ENCODE measurements at places on chromosomes 3 and 15.

- DNase-seq, result no peak
Observed at GRCh38 chr15:79962178-79962577, 8.8 kb downstream of the BCL2A1 start.

GRCh38 chr15:70615435-70616310, 147.7 kb downstream of the UACA start:
- DNase-seq, result no peak

DNA sequence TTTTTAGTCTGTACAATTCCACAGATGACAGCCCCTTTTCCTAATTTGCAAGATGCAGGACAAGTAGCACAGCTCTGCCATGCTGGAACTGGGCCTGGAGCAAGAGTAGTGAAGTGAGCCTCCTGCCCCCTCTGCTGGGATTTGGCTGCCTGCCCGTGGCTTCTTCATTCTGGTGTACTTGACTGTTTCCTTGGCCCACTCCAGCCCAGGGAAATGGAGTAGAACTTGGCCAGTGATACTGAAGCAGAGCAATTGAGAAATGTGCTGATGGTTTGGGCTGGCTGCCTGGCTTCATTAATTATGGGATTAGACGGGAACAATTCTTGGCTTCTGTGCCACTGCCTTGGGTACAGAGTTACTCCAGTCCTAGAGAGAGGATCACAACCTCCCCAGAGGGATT, 2.8 kb downstream of the GPD1L start:
- no peak for DNase-seq

DNA sequence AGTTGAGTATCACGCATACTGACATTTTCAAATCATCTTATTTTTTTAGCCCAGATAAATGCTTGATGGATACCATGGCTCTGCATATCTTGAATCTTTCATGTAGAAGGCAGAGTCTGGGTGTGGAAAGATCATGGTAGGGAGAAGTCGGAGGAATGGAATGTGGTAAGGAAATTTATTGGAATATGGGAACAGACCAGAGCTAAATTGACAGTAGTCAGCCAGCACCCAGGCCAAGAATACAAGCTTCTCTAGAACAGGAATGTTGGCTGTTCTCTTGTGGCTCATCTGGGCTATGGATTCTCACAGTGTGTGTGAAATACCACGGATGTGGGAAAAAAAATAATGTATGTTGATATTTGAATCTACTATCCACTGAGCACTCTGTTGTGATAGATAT, 305.7 kb upstream of the COL8A1 start:
- DNase-seq, result no peak

- DNase-seq, result no peak
Observed at GRCh38 chr3:56355570-56356185, 112.6 kb downstream of the ERC2 start.

DNA sequence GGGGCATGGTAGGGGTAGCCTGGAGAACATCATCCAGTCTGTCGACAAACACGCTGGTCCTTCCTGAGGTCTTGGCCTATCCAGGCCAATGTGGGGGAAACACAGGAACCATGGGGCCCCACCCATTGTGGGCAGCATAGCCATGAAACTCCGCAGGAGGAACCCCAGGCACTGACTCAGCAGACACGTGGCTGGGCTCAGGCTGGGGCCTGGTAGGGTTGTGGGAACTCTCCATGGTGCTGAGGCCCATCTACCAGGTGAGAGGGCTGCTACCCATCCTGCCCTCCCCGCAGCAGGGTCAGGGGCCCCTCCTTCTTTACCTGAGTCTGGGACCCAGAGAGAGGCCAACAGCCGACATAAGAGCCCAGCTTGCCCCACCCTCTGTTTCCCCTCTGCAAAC, 22.6 kb upstream of the CACNA2D2 start:
- DNase-seq, result no peak

DNA sequence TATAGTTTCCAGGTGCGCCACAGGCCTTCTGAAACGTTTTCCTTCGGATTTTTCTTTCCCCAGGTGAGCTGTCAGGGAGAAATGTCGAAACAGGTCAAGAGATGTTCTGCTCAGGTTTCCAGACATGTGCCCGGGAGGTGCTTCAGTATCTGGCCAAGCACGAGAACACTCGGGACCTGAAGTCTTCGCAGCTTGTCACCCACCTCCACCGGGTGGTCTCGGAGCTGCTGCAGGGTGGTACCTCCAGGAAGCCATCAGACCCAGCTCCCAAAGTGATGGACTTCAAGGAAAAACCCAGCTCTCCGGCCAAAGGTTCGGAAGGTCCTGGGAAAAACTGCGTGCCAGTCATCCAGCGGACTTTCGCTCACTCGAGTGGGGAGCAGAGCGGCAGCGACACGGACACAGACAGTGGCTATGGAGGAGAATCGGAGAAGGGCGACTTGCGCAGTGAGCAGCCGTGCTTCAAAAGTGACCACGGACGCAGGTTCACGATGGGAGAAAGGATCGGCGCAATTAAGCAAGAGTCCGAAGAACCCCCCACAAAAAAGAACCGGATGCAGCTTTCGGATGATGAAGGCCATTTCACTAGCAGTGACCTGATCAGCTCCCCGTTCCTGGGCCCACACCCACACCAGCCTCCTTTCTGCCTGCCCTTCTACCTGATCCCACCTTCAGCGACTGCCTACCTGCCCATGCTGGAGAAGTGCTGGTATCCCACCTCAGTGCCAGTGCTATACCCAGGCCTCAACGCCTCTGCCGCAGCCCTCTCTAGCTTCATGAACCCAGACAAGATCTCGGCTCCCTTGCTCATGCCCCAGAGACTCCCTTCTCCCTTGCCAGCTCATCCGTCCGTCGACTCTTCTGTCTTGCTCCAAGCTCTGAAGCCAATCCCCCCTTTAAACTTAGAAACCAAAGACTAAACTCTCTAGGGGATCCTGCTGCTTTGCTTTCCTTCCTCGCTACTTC, 3.8 kb downstream of the BHLHE40 start:
- no peak for DNase-seq

GRCh38 chr3:72462595-72463011, 385.6 kb downstream of the SHQ1 start:
- no peak for DNase-seq

- DNase-seq, result no peak
Observed at GRCh38 chr3:63521657-63522056, 130.8 kb upstream of the SNTN start.

DNA sequence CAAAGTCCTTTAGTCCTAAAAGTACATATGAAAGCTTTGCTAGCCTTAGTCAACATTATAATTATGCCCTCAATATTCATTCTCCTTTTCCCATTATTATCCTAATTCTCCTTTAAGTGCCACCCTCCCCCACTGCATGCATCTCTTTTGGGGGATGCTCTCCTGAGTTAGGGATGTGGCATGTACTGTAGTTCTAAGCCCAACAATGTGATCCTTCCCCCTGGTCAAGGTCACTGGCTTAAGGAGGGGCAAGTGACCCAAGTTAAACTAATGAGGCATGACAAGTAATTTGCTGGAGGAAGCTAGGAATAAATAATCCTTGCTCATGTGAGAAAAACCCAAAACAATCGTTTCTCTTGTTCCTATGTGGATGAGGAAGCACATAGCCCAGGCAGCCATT, 343.9 kb upstream of the SUCLG2 start:
- DNase-seq, result no peak

DNA sequence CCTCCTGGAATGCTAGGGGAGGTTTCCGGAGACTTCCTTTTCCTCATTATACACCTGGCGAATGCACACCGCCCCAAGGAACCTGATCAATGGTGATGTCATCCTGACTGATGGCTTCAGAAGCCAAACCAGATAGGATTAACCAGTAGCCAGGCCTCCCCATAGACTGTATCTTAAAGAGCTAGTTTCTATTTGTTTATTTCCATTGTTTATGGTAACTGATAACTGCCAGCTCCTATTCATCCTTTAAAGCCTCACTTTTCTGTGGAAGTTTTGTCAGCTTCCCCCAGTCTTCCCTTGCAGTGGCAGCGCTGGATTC, at the start of gene MKRN2OS:
Gene MKRN2OS (minus strand): TSS at position 27 of the 319 bp plus-strand sequence. CDS start 35 bp downstream, outside the sequence.
- DNase-seq, result no peak

GRCh38 chr15:100832149-100832942, 47.3 kb upstream of the ALDH1A3 start:
- DNase-seq, result no peak

GRCh38 chr3:52880474-52880873, 16.9 kb downstream of the STIMATE start:
- DNase-seq, result no peak

GRCh38 chr3:66561367-66561766, 60.5 kb upstream of the LRIG1 start:
- no peak for DNase-seq

DNA sequence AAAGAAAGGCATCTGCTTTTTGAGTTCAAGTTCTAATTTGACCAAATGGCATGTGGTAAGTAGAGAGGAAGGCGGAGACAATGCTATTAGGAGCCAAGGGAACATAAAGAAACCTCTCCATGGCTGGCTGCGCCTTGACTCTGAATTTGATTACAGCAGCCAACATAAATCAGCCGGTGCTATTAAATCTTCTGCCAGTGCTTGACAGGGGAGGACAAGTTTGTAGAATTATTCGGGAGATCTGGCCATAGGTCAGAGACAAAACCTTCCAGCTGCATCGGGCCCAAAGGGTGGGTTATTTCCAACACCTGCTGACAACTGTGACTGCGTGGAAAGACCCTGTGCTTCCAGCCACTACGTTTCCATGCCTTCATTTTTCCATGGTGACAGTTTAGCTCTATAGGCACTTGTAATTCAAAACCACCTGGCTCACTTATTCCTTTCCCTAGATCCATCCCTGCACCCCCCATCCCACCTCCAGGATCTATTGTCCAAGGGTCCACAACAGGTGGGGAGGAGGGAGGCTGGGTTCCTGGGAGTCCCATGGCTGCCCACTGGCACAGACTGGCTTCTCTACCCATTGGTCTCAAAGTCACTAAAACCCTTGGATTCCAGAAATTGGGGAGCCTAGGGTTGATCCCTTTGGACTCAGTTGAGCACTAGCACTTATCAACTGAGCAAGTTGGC, 15.9 kb downstream of the COLQ start:
- no peak for DNase-seq

DNA sequence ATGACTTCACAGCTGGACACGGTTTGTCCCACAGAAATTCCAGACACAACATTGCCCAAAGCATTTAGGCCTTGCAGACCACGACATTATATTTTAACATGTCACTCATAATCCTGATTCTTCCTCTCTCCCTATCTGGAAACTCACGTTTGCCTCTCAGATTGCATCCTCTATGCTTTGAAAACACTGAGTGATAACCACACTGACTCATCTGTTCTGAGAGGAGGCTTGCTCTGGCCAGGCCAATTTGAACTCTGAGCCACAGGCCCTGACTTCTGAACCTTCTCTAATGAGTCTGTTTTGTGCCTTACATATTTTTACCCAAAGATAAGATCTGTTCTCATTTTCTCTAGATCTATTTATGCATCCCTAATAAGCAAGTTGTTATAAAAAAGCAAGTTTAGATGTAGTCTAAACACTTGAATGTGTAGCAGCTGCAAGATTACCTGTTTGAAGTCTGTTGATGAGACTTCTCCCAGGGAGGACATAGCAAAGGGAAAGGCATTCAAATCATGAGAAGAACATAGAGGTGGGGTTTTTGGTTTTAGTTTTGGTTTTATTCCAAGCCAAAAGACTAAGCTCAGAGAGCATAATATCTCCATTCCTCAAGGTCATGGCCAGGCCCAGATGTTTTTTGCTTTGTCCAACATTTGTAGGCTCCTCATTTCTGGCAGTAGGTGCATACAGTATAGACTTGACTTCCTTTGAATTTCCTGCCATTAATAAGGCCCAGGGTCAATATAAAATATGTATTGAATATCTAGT, 234.4 kb upstream of the LRTM1 start:
- DNase-seq, result no peak

Data from T-helper 17 cell (primary cell).